ENCODE measurements at places on chromosomes 16 and 17.
A peak's percentile ranks its signal among the peaks of the same experiment; 100 is the strongest.

DNA sequence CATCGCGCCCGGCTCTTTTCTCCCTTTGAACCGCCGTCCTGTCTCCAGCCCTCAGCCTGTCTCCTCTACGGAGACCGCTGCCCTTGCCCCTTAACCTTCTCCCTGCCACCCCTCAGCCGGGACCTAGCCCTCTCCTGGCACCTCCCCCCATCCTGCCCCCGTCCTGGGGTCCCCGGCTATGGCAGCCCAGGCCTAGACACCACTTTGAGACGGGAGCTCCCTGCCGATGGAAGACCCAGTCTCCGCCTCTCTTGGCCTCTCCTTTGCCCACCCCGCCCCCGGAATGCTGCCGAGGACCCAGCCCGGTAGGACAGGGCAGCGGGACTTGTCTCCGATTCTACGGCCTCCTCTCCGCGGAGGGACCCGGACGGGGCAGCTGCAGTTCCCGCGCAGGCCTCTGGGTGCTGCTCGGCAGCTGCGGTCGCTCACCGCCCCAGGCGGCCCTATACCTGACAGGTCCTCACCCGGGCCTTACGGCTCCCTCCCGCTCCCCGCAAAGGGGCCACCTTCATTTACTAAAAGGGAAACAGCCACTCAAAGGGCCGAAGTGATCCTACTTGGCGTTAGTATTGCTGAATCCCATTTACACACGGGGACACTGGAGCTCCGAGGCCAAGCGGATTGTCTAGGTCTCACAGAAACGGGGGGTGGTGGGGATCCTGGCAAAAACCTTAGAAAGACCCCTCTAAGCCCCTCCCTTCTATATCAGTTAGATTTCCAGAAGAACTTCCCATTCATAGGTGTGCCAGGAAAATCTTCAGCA lies 32.6 kb upstream of the TAC4 start:
- DNase-seq = no peak

- no peak for DNase-seq
These were observed at the start of gene DOC2A for GRCh38 chr16:30010844-30011713. TSS of gene DOC2A (minus strand) at chr16:30011027. CDS start at chr16:30010222, 805 bp downstream.

DNA sequence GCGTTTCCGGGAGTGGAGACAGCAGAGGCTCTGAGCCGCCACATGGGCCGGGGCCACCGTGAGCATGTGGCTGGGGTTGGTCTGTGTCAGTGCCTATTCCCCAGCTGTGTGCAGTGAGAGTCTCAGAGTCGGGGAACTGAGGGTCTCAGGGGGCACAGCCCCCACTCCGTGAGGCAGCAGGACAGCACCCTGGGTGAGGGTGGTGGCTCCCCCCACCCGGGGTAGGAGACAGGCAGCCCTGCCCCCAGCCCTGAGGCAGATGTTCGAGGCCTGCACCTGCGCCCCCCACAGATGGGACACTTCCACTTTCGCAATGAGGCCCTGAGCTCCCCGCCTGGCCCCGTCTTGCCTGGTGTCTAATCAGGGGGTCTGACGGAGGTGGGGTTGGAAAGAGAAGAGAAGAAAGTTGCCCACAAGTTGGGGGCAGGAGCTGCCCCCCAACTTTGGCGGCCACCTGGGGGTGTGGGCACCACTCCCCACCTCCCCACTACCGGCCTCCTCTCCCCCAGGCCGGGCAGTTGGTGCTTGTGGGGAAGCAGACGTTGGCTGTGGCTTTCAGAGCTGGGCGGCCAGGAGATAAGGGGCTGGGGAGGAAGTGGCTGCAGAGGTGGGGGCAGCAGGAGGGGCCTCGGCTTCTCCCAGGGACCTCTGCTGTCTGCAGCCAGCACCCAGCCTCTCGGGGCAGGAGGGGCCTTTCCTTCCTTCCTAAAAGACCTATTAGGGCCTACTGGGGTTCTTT lies 1.8 kb upstream of the CBFA2T3 start:
- DNase-seq = no peak

GRCh38 chr17:37532756-37533155 lies 43.1 kb downstream of the DUSP14 start:
- DNase-seq = no peak

DNA sequence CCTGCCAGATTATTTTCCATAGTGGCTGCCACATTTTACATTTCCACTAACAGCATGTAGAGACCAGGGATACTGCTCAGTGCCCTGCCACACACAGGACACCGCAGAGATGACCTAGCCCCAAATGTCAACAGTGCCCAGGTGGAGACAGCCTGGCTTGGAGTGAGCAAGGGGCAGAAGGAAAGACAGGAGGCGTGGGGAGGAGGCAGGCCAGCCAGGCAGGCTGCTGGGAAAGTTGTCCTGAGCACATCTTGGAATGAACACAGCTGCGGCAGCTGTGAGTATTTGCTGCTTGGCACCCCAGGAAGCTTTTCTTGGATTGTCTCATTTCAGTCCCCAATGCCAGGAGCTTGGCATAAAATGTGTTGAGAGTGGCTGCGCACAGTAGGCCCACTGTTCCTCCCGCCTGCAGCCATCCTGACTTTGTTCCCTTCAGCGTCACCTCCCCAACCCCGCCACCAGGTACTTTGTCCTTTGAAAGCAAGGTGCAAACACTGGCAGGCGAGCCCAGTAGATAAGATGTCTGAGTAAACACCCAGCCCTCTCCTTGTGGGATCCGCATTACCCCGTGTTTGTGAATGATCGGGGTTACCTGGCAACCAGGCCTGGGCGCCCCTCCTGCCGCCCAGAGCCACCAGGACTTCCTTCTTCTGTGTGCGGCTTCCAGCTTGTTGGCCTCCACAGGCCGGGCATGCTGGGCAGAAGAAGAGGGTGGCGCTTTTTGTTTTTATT lies 114.0 kb downstream of the CMIP start:
- DNase-seq = no peak

DNA sequence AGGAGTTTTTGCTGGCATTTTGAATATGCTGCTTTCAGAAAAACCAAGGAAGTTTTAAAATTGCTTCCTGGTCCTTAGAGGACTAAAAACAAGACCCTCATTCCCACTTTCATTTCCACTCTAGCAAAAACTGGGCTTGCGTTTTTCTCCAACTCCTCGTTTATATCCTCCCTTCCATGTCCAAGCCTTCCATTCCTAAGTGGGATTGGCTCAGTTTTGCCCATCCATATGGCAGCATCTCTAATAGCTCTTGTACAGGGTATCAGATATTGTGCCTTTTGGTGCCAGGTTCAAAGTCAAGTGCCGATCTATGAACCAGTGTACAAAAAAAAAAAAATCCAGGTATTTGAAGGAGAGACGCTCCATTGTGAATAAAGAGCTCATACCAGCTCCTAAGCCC lies 9.9 kb upstream of the TBKBP1 start:
- DNase-seq = no peak

GRCh38 chr17:13420418-13420826 lies 181.3 kb downstream of the HS3ST3A1 start:
- no peak for DNase-seq

GRCh38 chr17:76989519-76989918 lies 121.3 kb downstream of the MGAT5B start:
- no peak for DNase-seq

- no peak for DNase-seq
These were observed 31.1 kb downstream of the HEATR6 start for GRCh38 chr17:60047590-60047989.

GRCh38 chr16:16025214-16025968 lies 76.0 kb downstream of the ABCC1 start:
- DNase-seq = peak; percentile 79

DNA sequence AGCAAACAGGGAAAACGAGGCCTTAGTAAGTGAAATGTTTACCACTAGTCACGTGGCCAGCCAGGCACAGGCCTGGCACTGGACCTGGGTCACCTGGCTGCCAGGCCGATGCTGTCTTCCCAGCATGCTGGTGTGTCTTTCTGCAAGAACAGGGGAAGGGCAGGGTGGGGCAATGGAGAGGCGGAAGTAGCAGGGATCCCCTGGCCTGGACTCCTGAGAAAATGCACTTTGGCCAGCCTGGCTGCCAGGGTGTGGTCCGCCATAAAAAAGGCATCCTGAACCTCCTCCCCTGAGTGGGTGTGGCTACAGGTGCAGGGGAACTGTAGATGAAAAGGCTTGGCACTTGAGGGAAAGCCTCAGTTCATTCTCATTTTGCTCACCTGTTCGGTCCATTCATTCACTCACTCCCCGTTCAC lies 1.0 kb upstream of the ANKRD40CL start:
- no peak for DNase-seq

DNA sequence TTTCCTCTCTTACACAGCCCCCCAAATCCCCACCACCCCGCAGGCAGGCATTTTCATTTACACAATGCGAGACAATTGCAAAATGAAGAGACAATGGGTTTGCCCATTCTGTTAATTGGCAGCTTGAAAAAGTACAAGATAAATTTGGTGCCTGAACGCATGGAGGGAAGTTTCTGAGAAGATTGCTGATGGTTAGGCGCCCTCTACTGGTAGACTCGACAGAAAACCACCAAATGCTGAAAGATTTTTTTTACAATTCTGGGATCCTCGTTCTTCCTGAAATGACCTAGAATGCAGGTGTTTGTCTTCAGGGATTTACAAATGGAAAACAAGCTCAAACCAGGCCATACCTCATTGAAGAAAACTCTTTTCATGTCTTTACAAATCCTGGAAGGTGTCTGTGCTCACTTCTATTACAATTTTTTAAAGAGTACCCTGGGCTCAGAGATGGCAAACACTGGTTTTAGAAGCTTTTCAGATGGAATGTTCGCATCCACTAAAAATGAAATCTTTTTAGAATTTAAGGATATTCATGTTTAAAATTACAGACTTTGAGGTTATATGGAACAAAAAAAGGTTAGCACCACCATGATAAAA lies 338.5 kb downstream of the PMP22 start:
- no peak for DNase-seq

DNA sequence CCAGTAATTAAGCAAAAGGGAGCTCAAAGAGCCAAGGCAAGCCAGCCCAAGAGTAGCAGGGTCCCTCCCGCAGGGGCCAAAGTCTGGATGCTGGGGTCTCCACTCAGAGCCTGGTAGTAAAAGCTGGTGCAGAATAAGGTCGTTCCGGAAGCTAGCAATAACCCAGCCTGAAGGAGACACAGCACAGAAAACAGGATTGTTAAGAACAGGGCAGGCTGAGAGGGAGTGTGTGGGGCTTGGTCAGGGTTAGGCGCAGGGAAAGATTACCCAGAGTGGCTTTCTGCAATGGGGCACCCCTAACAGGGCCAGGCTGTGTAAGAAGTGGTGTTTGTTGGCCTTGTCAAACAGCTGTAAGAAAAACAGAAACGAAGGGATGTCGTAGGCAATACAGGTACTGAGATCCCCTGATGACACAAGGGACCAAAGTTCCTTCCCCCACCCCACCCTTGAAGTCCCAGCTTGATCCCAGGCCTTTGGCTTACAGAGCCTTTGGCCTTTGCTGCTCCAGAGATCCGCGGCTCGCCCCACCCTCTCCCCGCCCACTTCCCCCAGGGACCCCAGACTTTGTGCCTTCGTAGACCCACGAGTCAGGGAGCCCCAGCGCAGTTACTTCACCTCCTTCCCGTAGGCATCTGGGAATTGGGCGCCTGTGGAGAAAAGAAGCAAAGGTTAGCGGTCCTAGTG lies 712 bp downstream of the TMEM256 start:
- no peak for DNase-seq

DNA sequence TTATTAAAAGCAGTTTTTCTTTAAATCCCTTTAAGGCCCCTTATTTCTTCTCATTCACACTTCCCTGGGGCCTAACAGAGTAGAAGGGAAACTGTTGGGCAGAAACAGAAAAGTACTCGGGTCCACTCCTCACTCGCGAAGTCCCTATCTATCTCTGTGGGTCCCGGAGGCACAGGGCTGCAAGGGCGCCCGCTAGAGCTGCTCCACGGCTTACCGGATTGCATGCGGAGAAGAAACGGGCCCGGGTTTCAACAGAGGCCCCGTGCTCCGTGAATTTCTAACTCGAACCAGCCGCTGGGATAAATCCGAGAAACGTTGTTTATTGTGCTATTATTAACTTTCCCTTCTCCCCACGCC lies 4.3 kb downstream of the CBLN1 start:
- no peak for DNase-seq

Measured in AG04449 (cell line).